ENCODE measurements at places on chromosomes 6 and 20.
A peak's percentile ranks its signal among the peaks of the same experiment; 100 is the strongest.

- no peak for DNase-seq
Measured at GRCh38 chr20:4369119-4369797, 352.5 kb upstream of the PRND start.

DNA sequence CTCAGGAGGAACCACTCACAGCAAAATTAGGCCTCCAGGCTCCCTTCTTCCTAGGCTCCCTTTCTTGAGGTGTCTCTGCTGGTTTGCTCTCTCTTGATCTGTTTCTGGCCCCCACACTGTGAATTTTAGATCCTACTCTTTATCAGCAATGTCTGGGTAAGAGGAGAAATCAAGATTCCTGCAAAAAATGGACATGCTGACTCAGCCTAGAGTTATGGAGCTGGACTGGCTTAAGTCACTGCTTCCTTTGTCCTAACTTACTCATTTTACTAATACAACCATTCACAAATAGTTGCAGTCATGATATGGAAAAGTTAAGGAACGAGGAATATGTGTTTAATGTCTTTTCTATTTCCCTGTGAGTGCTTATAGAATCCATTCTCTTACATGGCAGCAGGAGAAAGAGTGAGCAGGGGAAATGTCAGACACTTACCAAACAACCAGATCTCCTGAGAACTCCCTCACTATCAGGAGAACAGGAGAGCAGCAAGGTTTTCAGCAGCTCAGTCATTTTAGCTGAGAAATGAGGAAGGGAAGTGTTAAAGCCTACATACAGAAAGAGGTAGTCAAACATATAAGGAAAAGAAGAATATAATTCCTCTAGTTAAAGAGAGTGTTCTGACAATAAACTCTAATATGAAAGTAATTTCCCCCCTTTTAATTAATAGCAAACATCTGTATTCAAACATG is 160.8 kb downstream of the PDE7B start:
- no peak for DNase-seq

- DNase-seq, result no peak
Measured at GRCh38 chr6:153449279-153449678, 318.2 kb upstream of the RGS17 start.

- no peak for DNase-seq
Measured at GRCh38 chr20:2176946-2177345, 75.3 kb downstream of the STK35 start.

DNA sequence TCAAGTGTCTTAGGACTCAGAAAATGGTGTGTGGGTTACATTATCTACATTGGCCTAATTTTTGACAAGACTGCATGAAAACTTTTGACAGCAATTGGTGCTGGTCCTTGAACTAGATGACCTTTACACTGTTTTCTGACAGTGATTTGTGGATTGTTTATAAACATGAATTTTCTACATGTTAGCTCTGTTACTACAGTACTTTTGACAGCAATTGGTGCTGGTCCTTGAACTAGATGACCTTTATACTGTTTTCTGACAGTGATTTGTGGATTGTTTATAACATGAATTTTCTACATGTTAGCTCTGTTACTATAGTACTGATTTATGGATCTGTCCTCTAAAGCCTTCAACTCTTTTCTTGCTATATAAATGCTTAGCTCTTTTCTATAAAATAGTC is 16.7 kb downstream of the KCTD20 start:
- DNase-seq, result no peak

DNA sequence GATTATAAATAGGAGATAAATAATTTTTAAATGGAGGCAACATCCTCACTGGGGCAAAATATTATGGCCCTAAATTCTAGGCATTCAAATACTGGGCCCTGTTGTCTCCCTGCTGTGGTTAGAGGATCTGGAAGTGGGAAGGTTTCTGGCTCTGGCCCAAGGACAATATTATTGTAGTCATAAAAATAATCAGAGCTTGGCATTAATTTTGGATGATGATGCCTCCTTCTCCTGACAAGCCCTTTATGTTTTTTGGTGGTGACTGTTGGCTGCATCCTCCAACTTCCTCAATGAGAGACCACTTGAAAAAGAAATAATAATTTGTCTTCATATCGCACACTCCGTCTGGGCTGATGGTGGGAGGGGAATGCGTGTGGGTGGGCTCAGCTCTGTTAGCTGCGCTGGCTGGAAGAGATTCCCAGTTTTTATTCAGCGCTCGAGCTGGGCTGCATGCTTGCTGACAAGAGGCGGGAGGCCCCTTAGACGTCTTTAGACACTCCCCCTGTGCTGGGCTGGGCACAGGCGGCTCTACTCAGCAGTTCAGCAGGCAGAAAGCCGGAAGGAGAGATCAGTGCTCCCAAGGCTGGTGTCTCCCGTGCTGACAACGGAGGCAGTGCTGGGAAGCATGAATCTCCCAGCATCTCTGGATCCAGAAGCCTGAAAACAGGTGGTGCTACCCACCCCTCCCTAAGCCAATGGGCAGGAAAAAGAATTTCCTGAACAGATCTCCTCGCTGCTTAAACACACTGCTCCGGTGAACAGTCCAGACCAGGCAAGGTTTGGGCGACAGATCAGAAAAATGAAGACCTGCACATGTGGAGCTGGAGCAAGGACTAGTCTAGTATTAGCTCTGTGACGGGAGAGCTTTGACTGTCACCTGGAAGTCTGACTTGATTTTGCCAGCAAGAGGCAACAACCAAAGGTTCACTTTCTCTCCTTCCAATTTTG is 97.7 kb downstream of the SYCP2 start:
- DNase-seq, result peak; percentile 32

DNA sequence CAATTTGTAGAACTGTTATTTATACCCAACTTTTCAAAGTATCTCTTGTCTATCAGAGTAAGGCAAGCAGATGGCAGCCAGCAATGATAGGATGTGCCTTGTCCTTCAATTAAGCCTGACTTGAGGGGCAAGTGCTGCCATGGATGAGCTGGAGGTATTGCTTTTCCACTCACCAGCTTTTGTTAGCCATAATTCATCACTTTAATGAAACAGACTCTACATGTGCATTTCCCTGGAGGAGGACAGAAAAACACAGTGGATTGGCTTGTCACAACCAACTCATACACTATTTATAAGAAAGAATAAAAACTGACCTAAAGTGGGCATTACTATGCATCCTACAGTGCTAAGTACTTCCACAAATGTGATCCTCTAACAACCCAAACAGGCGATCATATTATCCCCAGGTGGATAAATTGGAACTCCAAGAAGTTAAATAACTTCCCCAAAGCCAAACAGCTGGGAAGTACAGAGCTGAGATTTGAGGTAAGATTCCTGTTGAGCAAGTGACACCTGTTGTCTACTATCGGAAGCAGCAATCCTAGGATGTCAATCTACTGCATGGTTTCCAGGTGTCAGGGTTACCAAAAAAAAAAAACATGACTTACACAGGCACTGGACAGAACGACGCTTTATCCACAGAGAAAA is 73.9 kb upstream of the NRSN1 start:
- no peak for DNase-seq

DNA sequence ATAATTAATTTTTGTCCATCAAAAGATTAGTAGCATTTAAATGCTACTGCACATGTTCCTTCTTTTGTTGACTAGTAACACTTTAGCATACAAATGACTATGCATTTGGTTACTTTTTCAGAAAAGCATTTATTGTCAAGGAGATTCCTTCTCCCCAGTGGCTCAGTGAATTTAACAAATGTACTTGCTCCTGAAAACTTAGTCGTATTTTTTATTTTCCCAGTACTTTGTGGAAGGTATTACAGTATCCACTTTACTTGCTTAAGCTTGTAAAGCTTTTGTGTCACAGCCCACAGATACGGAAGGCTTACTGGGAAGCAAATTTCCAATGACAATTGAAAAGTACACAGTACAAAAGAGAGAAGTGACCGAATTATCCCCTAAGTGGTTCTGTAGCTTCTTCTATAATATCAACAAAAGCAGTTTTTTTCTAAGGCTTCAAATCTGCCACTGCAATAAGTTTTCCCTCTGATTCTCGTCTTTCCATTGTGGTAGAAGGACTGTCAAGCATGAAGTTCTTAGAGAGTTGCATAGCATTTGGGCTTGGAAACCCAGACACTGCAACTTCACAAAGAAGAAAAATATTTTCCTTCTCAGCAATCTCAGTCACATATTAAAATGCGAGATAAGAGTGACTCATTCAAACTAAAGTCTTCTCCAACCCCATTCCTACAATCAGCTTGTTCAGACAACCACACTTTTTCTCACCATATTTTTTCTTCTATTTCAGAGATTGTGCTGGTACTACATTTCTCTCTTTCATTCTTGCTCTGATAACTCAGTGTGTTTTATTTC is 431.2 kb downstream of the GRIK2 start:
- no peak for DNase-seq

- DNase-seq, result no peak
Measured at GRCh38 chr6:139154881-139155547, 20.1 kb downstream of the HECA start.

DNA sequence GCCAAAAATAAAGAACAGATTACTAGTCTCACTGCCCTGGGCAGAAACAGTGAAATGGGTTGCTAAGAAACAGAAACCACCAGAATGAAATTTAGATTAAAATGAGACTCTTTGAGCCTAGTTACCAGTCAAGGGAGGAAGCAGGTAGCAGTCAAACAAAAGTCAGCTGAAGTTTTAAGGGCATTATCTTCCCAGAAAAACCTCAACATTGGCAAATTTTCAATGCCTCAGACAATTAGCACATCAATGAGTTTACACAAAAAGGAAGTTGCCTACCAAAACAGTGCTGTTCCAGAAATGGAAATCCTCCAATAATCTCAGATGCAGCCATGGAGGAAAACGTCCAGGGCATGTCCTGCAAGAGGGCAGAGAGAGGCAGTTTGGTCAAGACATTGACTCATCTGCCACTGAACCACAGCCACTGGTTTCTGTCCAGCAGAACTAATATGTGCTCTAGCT is 399.7 kb upstream of the ADGRB3 start:
- no peak for DNase-seq

- DNase-seq, result peak; percentile 14
Measured at GRCh38 chr6:20875369-20875963, 341.2 kb downstream of the CDKAL1 start.

DNA sequence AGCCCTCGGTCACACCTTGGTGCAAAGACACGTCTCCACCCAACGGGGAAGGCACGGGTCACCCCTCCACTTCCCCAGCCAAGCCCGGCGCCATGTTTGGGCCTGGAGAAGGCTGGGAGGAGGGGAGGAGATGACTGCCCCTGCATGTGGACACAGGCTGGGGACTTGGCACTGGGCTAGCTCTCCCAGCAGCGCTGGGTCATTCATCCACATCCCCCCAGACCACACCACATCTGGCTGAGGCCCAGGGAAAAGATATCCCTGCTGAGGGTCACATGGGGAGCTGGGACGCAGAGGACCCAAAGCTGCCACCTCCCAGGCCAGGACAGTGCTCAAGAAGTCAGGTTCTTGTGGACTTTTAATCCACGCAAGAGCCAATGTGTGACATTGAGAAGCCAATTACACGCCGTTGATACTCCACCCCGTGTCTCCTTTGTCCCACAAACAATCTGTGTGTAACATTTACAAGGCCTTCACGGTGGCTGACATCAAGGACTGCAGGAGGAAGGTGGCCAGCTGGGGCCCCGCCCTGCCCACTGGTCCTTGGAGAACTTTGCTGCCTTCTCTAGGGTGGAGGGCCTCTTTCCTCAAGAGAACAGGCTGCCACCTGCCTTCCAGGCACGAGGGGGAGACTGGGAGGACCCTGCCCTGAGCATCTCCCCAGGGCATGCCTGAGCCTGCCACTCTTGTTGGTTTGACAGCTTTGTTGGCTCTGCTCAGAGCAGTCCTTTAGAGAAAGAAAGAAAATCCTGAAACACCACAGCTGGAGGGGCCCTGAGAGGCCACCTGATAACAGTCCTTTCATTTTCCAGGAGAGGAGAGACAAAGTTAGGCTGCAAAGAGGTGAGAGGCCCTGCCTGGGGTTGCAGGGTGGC is 5.3 kb upstream of the IP6K3 start:
- no peak for DNase-seq

- DNase-seq, result no peak
Measured at GRCh38 chr6:144696610-144697368, 411.7 kb downstream of the UTRN start.

- no peak for DNase-seq
Measured at GRCh38 chr20:46226602-46227001, 81.7 kb downstream of the CDH22 start.

DNA sequence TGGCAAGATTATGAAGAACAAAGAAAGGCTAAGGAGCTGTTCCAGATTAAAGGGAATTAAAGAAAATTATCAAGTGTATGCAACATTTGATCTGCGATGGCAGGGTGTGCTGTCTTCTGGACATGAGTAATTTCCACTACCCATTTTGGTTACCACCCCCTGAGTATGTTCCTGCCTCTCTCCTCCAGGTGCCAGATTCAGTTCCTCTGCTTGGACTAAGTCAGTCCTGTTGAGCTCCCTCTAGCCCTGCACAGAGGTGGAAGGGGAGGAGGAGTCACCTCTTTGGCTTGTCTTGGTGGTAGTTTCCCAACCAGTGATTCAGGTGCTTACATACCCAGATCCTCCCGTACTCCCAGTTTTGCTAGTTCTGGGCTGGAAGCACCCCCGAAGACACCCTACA is 22.2 kb upstream of the SNRPB2 start:
- no peak for DNase-seq

GRCh38 chr20:63121749-63122405 is 94.1 kb downstream of the YTHDF1 start:
- no peak for DNase-seq

- DNase-seq, result no peak
Measured at GRCh38 chr6:16511723-16512489, 249.4 kb downstream of the ATXN1 start.

DNA sequence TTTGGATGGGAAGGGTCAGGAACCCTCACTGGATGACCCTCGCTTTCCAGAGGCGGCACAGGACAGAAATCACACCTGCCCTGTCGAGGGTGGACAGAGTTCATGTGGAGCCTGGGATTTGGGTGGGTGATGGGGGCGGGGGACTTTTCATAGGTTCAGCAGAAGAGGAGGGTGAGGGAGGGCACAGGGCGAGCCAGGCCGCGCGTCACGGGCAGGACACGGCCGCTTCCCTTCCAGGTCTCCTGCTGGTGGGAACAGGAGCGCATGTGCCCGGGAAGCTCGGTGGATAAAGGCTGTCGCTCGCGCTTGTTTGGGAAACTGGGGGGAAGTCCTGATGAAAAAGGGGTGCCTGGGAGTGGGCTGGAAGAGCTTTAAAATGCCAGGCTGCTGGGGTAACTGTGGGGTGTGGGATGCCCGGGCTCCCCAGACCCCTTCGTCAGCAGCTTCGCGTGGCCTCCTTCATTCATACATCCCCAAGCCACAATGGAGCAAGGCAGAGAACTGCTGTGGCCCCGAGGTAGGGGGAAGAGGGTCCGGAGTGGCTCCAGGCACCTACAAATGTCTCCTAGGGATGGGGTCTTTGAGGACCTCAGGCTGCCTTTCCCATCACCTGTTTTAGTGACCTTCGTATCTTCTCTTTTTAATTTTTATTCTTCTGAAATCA is 102.2 kb downstream of the DACT2 start:
- no peak for DNase-seq
